Activated T-cell treated with anti-CD3 and anti-CD28 coated beads, Interleukin-2, amount 50 U/mL, for 72 hours (primary cell): ENCODE measurements at places on chromosomes 16 and 17.

DNA sequence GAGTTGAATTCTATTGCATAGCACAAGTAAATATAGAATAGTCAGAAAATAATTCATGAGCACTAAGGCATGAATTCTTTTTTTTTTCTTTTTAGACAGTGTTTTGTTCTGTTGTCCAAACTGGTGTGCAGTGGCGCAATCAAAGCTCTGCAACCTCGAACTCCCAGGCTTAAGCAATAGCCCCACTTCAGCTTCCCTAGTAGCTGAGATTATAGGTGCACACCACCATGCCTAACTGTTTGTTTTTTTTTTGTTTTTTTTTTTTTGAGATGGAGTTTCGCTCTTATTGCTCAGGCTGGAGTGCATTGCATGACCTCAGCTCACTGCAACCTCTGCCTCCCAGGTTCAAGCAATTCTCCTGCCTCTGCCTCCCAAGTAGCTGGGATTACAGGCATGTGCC lies 16.6 kb downstream of the TUBD1 start:
- H3K27me3 ChIP-seq = no peaks in the 10 kb centered on the region
- no peak for DNase-seq
- H3K27ac ChIP-seq = no peak overlapping the region

- H3K27me3 ChIP-seq = no peaks in the 10 kb centered on the region
- peaks cover 66% of the 10 kb centered on the region for H3K36me3 ChIP-seq
- peak; percentile 60 for DNase-seq
These were observed 14.3 kb downstream of the KPNB1 start for GRCh38 chr17:47663912-47664623.

DNA sequence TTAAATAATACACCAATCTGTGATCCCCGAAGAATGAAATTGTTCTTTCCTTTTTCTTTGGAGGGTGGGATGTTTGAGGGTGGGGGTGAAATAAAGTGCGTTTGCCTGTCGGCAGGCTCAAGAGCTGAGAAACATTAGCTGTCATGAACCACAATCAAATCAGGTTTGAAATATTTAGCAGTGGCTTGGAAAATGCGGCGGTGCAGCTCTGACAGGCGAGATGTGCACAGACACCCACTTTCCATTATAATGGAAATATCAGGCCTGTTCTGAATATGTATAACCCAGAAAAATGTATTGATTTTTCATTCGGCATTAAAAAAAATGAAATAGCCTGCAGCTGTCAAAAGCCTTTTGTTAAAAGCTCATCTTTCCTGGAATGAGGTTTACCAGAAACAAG lies 212.8 kb downstream of the ZFHX3 start:
- no peaks in the 10 kb centered on the region for H3K27me3 ChIP-seq
- DNase-seq = no peak
- H3K36me3 ChIP-seq = no peaks in the 10 kb centered on the region
- no peak overlapping the region for H3K4me3 ChIP-seq
- no peak overlapping the region for H3K27ac ChIP-seq

GRCh38 chr17:65677932-65678331 lies 116.5 kb upstream of the AXIN2 start:
- H3K36me3 ChIP-seq = no peaks in the 10 kb centered on the region
- DNase-seq = no peak
- H3K27me3 ChIP-seq = no peaks in the 10 kb centered on the region
- H3K27ac ChIP-seq = no peak overlapping the region
- H3K4me1 ChIP-seq = peaks cover 11% of the 10 kb centered on the region

GRCh38 chr16:88911136-88911945 lies 44.9 kb upstream of the PABPN1L start:
- no peaks in the 10 kb centered on the region for H3K36me3 ChIP-seq
- no peak overlapping the region for H3K4me3 ChIP-seq
- H3K27ac ChIP-seq = no peak overlapping the region

- H3K4me3 ChIP-seq = no peak overlapping the region
- H3K27me3 ChIP-seq = no peaks in the 10 kb centered on the region
- no peak for DNase-seq
- H3K27ac ChIP-seq = no peak overlapping the region
- peaks cover 49% of the 10 kb centered on the region for H3K4me1 ChIP-seq
These were observed 103.9 kb upstream of the CHMP6 start for GRCh38 chr17:80887639-80888175.

GRCh38 chr17:9890124-9890523 lies 14.9 kb downstream of the RCVRN start:
- no peaks in the 10 kb centered on the region for H3K4me1 ChIP-seq
- no peaks in the 10 kb centered on the region for H3K27me3 ChIP-seq
- no peaks in the 10 kb centered on the region for H3K36me3 ChIP-seq

- no peak for DNase-seq
- peaks cover 10% of the 10 kb centered on the region for H3K36me3 ChIP-seq
- no peaks in the 10 kb centered on the region for H3K27me3 ChIP-seq
- peaks cover 17% of the 10 kb centered on the region for H3K4me1 ChIP-seq
These were observed 76.1 kb downstream of the TNRC6C start for GRCh38 chr17:78034429-78035091.

DNA sequence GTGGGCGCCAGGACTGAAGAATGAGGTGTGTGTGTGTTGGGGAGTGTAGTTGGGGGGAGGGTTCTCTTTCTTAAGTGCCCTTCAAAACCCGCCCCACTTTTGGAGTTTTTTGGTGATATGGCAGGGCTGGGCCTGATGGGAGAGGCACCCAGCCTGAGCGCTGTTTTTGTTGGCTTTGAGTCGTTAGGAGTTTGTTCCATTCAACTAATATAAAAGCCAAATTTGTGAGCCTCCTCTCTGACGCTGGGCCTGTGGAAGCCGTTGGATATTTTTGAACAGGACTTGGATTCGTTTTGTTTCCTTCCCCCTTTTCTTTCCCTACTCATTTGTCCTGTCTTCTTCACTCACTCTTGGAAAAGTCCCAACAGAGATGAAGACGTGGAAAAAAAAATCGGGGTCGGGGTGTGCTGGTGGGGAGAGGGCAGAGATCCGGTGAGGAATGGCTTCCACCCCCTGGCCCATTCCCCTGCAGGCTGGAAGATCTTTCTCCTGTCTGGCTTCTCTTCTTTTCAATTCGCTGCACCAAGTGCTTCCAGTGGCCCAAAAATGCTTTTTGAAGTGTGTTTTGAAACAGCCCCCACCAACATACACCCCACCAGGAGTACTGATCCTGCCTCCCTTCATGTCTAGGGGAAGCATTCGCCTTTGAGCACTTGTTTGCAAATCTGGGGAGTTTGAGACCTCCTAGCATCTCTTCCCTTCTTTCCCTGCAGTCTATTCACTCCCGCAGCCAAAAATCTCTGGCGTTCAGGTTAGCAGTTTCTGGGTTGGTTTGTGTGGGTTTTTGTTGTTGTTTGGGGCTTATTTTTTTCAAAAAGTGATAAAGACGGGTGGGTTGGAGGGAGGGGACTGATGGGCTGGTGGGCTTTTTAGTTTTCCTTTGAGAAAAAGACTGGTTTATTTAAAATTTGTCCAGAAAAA lies 2.6 kb downstream of the FZD2 start:
- peaks cover 85% of the 10 kb centered on the region for H3K27me3 ChIP-seq
- H3K36me3 ChIP-seq = peaks cover 9% of the 10 kb centered on the region
- no peak for DNase-seq
- H3K4me1 ChIP-seq = peaks cover 28% of the 10 kb centered on the region
- H3K27ac ChIP-seq = no peak overlapping the region

- H3K4me1 ChIP-seq = no peaks in the 10 kb centered on the region
- no peak overlapping the region for H3K4me3 ChIP-seq
- no peaks in the 10 kb centered on the region for H3K36me3 ChIP-seq
- DNase-seq = no peak
These were observed 27.8 kb downstream of the GRIN2A start for GRCh38 chr16:10154389-10154788.

GRCh38 chr17:40621578-40621977 lies 26.0 kb downstream of the SMARCE1 start:
- no peak overlapping the region for H3K4me3 ChIP-seq
- peaks cover 78% of the 10 kb centered on the region for H3K4me1 ChIP-seq
- DNase-seq = no peak
- no peaks in the 10 kb centered on the region for H3K27me3 ChIP-seq
- no peaks in the 10 kb centered on the region for H3K36me3 ChIP-seq

DNA sequence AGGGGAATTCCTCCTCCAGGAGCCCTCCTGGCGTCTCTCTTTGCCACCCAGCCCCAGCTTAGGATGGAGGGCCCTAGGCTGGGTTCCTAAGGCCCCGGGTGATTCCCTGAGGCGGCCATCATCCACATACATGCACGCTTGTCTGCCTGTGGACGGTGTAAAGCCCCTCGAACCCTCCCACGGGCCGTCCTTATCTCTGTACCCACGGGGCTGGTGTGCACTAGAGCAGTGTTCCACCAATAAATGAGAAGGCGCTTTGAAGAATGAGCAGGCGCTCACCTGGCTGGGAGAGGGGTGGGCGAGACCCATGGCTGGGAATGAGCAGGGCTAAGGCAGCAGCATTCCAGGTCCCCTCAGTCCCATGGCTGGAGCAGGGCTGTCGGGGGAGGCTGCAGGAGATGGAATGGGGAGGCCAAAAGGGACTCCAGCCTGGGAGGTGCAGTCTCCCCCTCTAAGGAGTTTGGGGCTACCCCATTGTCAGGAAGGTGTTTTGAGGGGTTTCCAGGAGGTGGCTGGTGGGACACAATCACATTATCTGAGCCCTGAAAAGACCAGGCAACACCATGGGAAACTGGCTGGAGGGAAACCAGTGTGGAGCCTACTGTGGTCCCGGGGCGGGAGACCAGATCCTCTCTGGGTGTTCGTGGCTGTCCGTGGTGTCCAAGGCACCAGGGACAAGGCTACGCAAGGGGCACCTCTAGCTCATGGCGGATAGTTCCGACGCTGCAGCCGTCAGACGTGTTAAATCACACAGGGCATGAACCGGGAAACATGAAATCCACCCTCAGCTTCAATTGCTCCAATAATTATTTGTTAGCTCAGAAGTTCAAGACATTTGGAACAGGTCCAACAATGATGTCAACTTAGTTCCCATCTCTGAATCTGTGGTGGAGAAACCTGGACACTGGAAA lies 87.5 kb upstream of the DNAH17 start:
- H3K4me3 ChIP-seq = no peak overlapping the region
- H3K27me3 ChIP-seq = no peaks in the 10 kb centered on the region
- DNase-seq = no peak
- no peaks in the 10 kb centered on the region for H3K36me3 ChIP-seq
- peaks cover 28% of the 10 kb centered on the region for H3K4me1 ChIP-seq

DNA sequence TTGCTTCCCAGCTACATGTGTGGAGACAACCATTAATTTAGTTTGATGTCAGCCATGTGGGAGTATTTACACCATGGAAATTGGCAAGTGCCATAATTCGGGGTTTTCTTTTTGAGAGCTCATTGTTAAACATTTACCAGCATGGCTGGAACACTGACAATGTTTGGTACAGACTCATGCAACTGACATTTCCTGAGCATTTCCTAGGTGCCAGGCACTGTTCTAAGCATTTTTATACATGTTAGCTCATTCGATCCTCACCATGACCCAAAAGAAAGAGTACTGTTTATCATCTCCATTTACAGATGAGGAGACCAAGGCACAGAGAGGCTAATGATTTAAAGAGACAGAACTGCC lies 86.9 kb downstream of the FOXL1 start:
- H3K27me3 ChIP-seq = peaks cover 43% of the 10 kb centered on the region
- no peak for DNase-seq
- peaks cover 6% of the 10 kb centered on the region for H3K36me3 ChIP-seq
- peaks cover 39% of the 10 kb centered on the region for H3K4me1 ChIP-seq
- H3K27ac ChIP-seq = no peak overlapping the region
- peak overlapping the region; percentile 73 for H3K4me3 ChIP-seq

- no peak for DNase-seq
- no peaks in the 10 kb centered on the region for H3K36me3 ChIP-seq
- H3K27me3 ChIP-seq = no peaks in the 10 kb centered on the region
- H3K4me1 ChIP-seq = peaks cover 68% of the 10 kb centered on the region
- H3K27ac ChIP-seq = no peak overlapping the region
These were observed 20.4 kb upstream of the IL4R start for GRCh38 chr16:27293343-27293742.

DNA sequence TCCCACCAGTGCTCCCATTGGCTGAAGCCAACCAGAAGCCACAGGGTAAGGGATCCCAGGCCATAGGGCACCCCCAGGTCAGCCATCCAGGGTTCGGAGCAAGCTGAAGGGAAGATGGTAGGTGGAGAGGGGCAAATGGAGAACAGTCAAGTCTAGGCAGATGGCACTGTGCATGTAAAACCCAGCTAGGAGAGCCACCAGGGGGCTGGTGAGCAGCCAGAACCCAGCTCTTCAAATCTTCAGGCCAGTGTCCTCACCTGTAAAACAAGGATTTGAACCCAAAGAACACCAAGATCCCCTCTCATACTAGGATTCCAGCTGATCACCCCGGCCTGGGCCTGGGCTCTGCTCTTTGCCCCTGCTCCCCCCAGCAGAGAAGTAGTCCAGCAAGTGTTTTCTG lies 43.5 kb downstream of the GINS3 start:
- H3K4me1 ChIP-seq = no peaks in the 10 kb centered on the region
- DNase-seq = no peak
- no peak overlapping the region for H3K4me3 ChIP-seq
- H3K27me3 ChIP-seq = no peaks in the 10 kb centered on the region
- H3K27ac ChIP-seq = no peak overlapping the region

DNA sequence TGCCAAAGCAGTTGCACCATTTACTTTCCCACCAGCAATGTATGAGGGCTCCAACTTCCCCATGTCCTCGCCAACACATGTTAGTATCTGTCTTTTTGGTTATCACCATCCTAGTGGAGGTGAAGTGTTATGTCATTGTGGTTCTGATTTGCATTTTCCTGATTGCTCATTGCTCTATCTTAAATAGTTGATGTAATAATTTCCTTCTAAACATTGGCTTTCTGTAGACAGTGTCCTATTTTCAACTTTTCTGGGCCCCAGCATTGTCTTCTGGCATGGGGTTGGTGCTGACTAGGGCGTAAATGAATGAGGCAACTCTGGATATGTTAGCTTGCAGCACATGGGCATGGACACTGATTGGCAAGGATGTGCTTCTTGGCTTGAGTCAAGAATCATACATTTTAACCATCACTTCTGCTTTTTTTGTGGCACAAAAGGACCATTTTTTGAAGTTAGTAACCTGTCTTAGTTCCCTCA lies 25.1 kb downstream of the PLCG2 start:
- no peak overlapping the region for H3K27ac ChIP-seq
- DNase-seq = no peak
- H3K27me3 ChIP-seq = no peaks in the 10 kb centered on the region
- H3K4me3 ChIP-seq = no peak overlapping the region
- H3K4me1 ChIP-seq = peaks cover 6% of the 10 kb centered on the region

GRCh38 chr16:25031132-25031440 lies 15.9 kb upstream of the ARHGAP17 start:
- H3K36me3 ChIP-seq = no peaks in the 10 kb centered on the region
- H3K27me3 ChIP-seq = no peaks in the 10 kb centered on the region
- peak overlapping the region; percentile 100 for H3K4me3 ChIP-seq

GRCh38 chr16:2199095-2199494 lies 2.7 kb upstream of the CASKIN1 start:
- peaks cover 26% of the 10 kb centered on the region for H3K27me3 ChIP-seq
- H3K27ac ChIP-seq = no peak overlapping the region
- H3K36me3 ChIP-seq = no peaks in the 10 kb centered on the region
- no peak overlapping the region for H3K4me3 ChIP-seq
- peaks cover 6% of the 10 kb centered on the region for H3K4me1 ChIP-seq

- no peak for DNase-seq
- peaks cover 28% of the 10 kb centered on the region for H3K4me1 ChIP-seq
- H3K36me3 ChIP-seq = peaks cover 14% of the 10 kb centered on the region
- H3K27me3 ChIP-seq = no peaks in the 10 kb centered on the region
These were observed 12.0 kb downstream of the ZNF276 start for GRCh38 chr16:89733322-89733721.

GRCh38 chr17:1931844-1932579 lies 93.1 kb downstream of the RTN4RL1 start:
- H3K27me3 ChIP-seq = no peaks in the 10 kb centered on the region
- no peak overlapping the region for H3K27ac ChIP-seq
- no peak for DNase-seq
- H3K4me3 ChIP-seq = no peak overlapping the region
- no peaks in the 10 kb centered on the region for H3K36me3 ChIP-seq

- no peaks in the 10 kb centered on the region for H3K27me3 ChIP-seq
- no peak overlapping the region for H3K4me3 ChIP-seq
- DNase-seq = no peak
- no peaks in the 10 kb centered on the region for H3K36me3 ChIP-seq
- no peak overlapping the region for H3K27ac ChIP-seq
These were observed 5.3 kb downstream of the FAM234A start for GRCh38 chr16:239948-240277.
